ENCODE measurements at places on chromosomes 4 and X.

GRCh38 chrX:31445542-31445941 is 373.7 kb upstream of the FTHL17 start:
- no peak for DNase-seq

- no peak for DNase-seq
Observed at GRCh38 chr4:38752941-38753806, 29.6 kb downstream of the TLR10 start.

DNA sequence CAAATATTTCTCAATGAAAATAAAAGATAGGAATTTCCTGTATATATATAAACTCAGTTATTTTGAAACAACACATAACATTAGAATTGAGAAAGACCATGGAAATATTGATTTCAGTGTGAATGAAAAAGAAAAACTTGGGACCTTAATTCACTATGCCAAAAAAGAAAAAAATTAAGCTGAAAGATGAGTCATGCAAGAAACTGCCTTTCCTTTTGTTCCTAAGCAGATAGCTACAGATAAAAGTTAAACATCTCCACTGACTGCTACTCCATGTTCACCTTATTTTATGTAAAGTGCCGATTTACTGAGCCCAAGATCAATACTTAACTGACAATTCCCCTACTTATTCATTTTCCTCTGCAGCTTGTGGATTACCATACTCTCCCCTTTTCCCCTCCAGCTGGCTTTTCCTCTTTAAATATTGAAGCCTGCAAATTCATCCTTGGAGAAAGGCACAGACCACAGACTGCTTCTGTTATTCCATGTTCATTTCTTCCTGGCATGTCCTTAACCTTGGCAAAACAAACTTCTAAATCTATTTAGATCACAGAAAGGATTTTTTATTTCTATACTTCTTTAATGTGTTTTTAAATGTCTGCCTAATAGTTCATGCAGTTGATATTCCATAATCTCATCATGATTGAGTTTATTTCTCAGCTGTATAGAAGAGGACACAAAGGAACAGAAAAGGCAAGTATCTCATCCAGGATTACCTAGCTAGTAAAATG is 40.5 kb upstream of the YTHDC1 start:
- no peak for DNase-seq

- DNase-seq, result no peak
Observed at GRCh38 chr4:56220261-56220660, 167.0 kb downstream of the AASDH start.

GRCh38 chrX:153688911-153689590 is 1.3 kb downstream of the SLC6A8 start:
- DNase-seq, result no peak

GRCh38 chr4:182555997-182556418 is 312.8 kb downstream of the TENM3 start:
- no peak for DNase-seq

- DNase-seq, result no peak
Observed at GRCh38 chrX:78603908-78604307, 55.2 kb downstream of the RTL3 start.

DNA sequence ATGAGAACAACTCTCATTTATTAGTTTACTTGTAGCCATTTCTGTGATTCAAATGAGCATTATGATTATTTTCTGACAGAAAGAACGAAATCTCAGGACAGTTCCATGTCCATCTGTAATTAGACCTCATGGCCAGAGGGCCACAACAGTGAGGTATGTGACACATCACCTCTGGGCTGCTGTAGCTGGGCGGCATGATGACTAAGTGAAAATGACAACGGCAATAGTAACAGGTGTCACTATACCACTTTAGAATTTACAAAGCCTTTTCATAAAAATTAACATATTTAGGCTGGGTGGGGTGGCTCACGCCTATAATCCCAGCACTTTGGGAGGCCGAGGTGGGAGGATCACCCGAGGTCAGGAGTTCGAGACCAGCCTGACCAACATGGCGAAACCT is 252.6 kb downstream of the CBR4 start:
- DNase-seq, result no peak

DNA sequence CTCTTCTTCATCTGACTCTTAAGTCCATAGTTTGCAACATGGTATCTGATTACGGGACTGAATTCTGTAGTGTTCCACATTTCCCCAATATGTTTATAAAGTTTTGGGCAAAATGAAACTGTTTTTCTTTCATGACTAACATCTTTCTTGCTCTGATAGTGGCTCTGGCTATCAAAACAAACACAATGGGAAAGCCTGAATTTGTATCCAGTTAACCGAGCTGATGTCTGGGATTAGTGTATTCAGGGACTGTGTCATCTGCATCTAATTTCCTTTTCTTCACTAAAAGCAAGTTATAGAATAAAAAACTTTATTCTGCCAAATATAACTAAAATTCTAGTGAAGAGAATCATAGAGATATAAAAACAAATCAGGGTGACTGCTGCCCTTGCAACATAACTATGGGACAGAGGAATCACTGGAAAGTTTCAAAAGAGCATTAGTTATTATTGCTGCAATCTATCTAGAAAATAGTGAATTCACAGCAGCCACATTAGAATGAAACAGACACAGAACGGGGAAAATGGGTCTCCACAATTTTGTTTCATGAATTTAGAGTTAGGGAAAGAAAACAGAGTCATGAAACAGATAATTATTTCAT is 61.3 kb downstream of the ANTXR2 start:
- DNase-seq, result no peak

- no peak for DNase-seq
Observed at GRCh38 chr4:119040261-119040660, 95.4 kb upstream of the MYOZ2 start.

DNA sequence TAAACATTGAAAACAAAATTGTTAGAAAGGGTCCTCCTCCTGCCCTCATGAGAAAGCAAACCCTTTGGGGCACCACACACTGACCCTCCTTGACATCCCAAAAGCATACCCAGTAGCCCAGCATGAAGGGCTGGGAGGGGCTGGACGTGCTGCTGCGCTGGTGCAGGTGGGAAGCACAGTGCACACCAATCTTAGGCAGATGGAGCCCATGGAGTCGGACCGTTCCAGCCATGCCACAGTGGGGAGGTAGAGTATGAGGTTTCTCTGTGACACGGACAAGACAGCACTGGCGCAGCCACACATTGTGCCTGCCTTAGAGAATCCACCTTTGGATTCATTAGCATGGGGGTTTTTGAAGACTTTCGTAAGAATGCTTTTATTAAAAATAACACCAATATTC is 544.2 kb upstream of the FRG1 start:
- DNase-seq, result no peak

DNA sequence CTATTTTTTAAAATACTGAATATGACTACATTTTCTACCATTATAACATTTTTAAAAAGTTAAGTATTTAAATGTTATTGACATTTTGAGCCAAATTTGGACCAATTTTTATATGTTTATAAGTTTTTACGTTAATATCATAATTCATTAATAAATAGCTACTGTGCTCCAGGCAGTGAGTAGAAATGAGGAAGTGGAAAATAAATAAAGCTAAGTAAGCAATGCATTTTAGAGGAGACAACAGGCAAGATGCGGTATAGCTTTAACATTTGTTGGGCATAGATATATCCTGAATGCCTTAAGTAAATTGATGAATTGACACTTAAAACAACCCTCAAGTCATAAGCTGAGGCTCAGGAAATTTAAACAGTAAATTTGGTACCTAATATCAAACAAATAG is 474.8 kb downstream of the PCDH10 start:
- no peak for DNase-seq

DNA sequence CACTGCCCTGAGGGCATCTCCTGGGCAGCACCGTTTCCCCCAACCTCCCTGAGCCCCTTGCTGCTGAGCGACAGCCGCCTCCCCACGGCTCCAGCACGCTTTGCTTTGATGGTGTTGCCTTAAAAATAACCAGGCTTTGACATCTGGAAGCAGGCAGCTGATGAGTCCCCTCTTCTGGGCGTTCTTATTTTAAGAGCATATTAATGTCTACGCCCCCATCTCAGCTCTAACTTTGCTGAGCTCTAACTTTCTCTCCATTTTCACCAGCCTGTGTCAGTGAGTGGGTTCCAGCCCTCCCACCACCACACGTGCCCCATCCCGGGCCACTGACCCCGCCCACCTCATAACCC is 70.2 kb downstream of the ADRA2C start:
- DNase-seq, result no peak

DNA sequence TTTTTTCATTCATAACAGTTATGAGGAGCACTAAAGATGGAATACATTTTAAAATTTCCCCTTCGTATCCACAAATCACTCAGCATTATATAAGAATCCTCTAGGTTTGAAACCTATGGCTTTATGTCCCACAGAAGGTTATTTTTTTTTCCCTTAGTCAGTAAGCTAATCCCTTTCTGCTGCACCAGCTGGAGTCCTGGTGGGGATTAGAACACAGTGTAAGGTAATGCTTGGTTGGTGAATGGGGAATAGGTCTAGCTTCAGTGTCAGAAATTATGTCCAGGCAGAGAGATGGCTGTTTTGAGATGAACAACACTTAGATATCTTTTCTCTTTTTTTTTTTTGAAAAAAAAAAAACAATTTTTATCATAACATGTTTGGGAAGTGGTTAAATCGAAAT is 116.6 kb downstream of the RASGEF1B start:
- no peak for DNase-seq

GRCh38 chr4:54090804-54091623 is 8.9 kb upstream of the GSX2 start:
- DNase-seq, result no peak

- DNase-seq, result no peak
Observed at GRCh38 chr4:12178614-12179610, 750.2 kb upstream of the HS3ST1 start.

DNA sequence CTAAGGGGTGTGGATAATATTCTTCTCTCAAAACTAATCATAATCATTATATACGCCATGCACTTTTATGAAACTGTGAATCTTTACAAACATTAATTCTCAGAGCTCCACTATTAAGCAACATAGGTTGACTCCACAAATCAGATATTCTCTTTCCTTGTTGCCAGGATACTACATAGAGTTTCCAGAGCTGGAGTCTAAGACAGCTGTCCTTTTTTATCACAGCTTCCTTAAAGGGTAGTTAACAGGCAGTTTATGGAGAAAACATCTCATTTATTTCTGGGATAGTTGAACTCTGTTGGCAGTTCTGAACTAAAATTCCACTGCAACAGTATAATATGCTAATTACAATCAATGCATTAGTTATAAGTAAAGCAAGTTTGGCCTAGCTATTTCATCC is 152.1 kb upstream of the PPP1R2C start:
- no peak for DNase-seq

DNA sequence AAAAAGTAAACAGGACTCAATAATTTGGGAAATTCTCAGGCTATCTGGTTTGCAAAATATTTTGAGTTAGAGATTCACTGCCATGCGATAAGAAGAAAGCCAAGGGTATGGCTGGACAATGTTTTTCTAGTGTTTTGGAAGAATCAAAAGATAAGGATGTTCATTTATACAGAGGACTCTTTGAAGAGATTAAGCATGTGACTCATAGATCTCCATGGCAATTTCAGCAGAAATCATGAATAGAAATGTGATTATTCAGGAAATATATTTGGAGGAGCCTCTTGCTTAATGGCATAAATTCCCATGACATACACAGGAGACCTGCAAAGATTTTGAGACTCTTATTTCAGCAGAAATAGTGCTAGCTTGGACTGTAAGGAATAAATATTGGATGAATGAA is 16.7 kb upstream of the FRAS1 start:
- DNase-seq, result no peak

DNA sequence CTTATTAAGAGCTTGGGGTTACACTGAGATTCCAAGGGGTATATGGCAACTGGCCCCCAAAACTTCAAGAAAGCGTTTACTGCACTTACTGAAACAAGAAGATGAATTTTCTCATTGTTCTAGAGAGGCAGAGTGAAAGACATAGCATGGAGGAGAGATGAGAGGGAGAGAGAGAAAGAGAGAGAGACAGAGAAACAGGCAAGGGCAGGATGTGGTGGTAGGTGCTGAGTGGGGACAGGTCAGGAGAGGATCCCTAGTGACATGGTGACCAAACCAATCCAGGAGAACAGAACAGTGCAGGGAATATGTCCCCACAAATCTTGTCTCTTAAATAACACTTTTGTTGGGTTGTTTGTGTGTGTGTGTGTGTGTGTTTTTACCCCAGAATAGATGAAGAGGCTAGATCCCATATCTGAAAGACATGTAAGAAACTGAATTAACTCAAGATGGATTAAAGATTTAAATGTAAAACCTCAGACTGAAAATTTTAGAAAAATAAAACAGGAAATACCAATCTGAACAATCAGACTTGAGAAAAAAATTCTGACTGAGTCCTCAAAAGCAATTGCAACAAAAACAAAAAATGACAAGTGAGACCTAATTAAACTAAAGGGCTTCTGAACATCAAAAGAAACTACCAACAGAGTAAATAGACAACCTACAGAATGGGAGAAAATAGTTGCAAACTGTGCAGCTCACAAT is 202.2 kb downstream of the QDPR start:
- no peak for DNase-seq

DNA sequence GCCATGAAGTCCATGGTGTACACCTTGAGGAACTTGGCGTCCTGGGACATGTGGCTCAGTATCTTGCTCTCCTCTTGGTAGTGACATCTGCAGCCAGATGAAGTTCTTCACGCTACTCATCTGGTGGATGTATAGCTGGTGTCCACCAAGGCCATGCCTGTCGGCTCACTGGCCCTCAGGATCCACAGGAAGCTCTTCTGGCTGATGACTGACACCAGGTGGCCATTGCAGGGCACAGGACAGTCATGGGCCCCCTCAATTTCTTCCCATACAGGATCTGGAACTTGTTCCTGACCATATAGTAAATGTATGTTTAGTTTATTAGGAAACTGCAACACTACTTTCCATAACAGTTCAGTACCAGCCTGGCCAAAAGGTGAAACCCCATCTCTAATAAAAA is 10.3 kb upstream of the CLCN5 start:
- no peak for DNase-seq

GRCh38 chr4:113355550-113356371 is 306.3 kb downstream of the ANK2 start:
- peak; percentile 58 for DNase-seq

- DNase-seq, result no peak
Observed at GRCh38 chr4:136818811-136819330, 713.4 kb downstream of the PCDH18 start.

GRCh38 chr4:153349206-153349805 is 4.8 kb downstream of the MND1 start:
- DNase-seq, result no peak

GRCh38 chrX:29447867-29448266 is 767.5 kb upstream of the MAGEB2 start:
- no peak for DNase-seq

DNA sequence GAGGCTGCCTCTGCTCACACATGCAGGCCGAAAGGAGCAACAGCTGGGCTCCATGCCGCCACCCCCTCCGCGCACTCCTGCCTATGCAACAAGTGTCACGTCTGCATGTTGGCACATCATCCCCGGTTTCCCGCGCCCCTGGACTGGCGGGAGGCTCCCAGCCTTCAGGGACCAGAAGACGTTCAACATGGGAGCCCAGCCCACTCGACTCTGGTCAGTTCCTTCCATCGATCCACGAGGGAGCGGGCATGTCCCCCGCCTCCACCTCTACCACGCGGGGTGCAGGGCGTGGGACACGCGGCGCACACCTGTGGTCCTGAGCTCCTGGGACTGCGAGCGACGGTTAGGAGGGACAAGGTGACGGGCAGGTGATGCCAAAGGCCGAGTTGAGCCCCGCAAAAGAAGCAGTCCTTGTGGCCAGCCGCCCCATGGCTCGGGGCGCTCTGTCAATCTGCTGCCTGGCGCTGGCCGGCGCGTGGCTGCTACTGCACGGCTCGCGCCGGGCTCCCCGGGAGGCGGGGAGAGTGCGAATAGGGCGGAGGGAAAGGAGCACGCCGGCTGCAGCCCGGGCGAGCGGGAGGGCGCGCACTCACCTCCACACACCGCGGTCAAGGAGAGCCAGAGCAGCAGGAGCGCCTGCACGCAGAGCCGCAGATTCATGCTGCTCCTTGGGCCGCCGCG is 645 bp downstream of the APLN start:
- DNase-seq, result no peak
